ENCODE measurements at places on chromosomes 4 and X.
A peak's percentile ranks its signal among the peaks of the same experiment; 100 is the strongest.

DNA sequence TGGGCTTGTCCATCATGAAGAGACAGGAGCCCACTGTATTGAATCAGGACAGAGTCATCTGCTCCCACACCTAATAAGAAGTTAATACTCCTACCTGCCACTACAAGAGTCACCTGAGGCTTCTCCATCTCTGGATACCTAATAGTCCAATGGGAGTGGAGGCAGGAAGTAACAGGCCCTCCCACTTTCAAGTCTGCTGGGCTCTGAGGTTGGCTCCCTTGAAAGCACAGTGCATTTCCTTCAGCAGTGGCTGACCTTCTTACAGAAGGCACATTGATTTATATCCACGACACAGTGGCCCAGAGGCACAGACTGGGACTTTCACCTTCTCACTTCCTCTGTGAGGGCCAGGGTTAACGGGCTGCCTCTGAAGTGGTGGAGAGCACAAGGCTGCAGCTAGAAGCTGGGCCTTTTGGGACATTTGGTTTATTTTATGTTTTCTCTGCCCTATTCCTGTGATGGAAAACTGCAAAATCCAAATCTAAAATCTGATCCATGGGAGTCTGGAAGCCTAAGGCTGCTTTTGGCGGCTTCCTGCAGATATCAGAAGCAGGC is 38.1 kb downstream of the FRG2 start:
- DNase-seq, result no peak

DNA sequence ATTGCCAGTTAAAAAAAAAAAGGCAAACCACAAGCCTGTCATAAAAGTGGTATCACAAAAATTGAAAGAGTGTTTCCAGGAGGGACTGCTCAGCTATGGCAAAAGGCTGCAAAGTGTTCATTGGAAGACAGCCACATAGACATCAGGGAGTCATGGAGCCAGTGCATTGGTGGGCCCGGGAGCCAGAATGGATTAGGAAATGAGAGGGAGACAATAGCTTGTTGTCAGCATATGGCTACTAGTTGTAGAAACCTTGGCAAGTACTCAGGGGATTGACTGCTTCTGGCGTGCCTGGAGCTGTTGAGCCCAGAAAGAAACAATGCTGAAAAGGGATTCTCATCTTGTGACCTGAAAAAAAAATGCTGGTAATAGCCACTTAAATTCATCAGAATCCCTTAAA is 5.0 kb downstream of the GAR1 start:
- DNase-seq, result no peak

DNA sequence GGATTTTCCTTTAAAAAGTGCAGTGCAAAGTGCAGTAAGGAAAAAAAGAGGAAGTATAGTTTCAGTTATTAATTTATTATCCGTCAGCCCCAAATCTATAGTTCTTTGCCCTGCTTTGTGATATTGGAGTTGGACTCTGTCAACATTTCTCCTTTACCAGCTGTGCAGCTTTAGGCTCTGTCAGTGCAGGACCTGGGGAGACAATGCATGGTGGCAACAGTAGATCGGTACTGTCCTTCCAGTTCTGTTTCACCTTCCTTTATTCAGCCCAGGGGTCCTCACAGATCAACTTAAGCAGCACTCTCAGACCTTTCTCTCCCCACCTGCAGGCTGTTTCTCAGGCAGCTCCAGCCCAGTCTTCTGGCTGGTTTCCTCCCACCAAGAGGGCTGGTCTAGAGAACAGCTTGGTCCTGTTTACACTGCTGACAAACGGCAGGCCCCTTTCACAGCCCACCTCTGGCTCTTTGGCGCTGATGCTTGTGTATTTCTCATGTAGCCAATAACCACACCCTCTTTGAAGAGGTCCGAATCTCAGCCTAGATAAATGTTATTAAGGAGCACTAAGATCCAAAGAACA is 71.6 kb downstream of the MCUB start:
- no peak for DNase-seq

- no peak for DNase-seq
Measured at GRCh38 chr4:27861381-27861787, 1000.7 kb downstream of the STIM2 start.

- no peak for DNase-seq
Measured at GRCh38 chr4:139962130-139962684, 191.8 kb downstream of the MAML3 start.

DNA sequence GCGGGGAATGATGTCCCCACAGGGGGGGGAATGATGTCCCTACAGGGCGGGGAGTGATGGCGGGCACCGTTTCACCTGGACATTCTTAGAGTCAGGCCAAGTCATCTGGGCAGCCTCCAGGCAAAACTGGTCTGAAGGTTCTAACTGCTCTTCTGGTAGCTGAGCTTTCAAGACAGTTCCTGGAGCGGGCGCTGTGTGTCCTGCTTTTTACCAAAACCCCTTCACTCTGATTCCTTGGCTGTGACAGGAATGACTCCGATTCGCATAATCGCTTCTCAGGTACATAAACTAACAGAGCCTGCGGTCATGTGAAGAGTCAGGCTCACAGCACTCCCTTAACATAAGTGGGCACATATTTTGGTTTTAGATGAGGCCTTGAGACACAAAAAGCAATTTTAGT is 836.0 kb downstream of the TRIML1 start:
- DNase-seq, result no peak

DNA sequence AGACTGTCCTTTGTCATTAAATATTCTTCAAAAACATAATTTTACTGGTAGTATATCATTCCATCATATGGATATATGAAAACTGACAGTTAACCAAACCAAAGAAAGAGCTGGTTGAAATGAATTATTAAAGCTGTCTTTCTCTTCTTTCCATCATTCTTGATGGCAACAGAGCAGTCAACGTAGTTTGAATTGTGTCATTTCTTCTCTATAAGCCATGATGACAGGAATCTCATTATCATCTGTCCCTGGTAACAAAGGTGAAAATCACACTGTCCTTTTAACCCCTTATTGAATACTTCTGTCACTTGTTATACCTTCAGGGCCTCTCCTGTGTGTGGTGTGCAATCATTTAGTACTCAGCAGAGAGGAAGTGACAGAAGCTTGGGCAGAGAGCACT is 197.0 kb upstream of the SLITRK2 start:
- DNase-seq, result no peak

GRCh38 chr4:16238327-16238726 is 12.1 kb upstream of the TAPT1 start:
- no peak for DNase-seq

DNA sequence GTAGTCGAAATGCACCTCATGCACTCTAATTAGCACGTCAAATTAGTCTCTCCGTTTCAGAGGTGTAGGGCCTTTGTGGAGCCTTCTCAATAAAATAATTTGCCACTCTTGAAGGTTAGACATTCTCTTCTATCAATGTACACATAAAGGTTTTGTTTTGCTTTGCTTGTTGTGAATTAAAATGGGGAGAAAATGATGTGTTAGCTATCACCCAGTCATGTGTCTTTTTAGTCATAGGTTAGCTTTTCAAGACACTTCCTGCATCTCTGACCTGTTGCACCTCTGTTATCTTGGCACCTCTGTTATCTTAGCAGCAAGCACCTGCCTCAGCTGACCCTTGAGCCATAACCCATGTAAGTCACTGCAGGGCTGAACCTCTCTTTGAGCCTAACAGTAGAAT is 936 bp downstream of the TMEM144 start:
- DNase-seq, result no peak

DNA sequence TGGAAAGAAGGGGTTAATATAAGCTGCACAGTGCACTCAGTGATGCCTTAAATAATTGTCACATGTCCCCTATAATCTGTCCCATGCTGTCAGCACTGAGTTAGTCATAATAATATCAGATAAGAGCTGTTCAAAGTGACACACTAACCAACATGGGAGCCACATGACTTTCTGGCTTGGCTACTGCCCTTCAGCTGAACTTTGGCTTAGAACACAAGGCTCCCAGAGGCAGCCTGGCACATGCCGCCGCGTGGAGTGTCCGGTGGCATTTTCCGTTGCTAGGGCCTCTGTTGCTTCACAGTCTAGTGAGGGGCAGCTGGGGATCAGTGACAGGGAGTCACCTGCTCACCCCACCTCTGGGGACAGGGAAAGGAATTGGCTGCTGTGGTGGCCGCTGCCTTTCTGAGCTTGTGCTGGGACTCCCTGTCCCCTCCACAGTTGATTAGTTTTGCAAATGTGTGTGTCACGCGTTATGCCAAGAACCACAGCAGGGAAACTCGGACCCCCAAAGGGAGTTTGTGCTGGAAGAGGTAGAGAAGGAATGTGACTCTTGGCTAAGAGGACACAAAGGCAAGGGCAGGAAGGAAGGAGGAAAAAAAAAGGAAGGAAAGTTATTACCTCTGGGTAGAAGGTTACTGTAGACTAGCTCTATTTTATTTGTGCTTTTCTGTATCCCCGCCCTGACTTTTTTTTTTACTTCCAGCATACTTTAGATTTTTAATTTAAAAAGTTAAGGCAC is 41.1 kb upstream of the PPARGC1A start:
- DNase-seq, result no peak

DNA sequence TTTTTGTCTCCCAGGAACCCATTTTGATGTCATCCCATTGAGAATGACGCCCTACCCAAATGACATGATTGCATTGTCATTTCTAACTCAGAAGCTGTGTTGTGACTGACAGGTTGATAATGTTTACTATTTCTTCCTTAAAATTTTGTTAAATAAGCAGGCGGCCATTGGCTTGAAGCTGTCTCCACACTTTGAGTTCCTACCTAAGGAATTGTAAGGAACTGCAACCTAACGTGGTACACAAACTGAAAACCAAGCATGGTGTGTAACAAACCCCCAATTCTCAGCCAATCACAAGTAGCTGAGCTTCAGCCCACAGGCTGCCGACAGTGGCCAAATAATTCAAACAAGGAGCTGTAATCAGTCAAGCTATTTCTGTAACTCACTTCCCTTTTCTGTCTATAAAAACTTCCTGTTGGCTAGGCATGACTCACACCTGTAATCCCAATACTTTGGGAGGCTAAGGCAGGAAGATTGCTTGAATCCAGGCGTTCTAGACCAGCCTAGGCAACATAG is 2.9 kb upstream of the MND1 start:
- DNase-seq, result no peak

GRCh38 chr4:96112631-96113030 is 272.7 kb downstream of the PDHA2 start:
- DNase-seq, result no peak

DNA sequence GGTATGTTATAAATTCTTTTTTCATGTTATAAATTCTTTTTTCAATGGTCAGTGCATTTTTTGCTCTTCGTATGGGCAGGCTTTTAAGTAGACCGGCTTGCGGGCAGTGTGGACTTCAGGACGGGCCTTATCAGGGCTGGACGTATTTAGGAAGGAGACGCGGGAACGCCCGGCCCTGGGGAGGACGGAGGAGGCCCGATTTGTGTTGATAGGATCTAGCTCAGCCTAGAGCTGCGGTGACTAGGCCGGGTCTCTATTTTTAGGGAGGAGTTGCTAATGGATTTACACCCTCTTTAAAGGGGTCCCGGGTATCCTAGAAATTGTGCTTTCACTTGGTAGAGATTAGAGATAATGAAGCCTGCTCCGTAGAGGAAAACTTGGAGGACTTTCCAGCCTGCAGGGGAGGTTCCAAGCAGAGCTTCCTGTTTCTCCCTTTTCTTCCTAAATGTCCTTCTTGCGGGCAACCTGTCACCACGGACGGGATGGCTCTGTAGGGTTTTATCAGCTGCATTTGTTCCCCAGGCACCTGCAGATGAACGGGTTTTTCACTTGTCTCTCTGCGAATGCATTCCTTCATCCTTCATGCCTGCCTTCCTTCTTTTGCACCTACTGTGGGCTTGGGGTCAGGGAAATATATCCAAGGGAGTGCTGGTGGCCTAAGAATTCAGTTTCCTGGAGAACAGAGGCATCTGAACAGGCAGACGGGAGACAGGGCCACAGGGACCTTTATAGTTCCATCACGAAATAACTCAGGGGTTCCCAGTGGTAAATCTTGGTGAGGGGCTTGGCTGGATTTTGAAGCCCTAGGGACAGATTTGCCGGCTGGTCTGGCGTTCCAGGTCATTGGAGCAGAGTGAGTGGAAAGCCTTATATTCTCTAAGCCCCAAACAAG is 1.4 kb downstream of the CD99 start:
- no peak for DNase-seq

GRCh38 chr4:113673450-113673849 is 88.1 kb downstream of the CAMK2D start:
- peak; percentile 44 for DNase-seq

DNA sequence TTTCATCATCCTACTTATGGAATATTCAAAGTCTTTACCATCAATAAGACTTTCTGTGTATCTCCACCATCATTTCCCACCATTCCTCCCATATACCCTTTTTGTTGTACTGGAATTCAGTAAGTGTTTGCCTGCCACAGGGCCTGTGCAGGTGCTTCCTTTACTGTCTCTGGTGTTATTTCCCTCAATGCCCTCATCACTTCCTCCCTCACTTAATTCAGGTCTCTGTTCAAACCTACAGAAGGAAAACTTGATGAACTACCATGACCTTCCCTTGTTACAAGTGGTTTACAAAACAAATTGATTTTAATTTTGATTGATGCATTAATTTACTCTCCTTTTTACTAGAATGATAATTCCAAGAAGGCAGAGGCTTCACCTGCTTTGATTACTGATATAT is 159.5 kb upstream of the FAT4 start:
- DNase-seq, result no peak
